ENCODE measurements at places on chromosomes 7 and 10.

DNA sequence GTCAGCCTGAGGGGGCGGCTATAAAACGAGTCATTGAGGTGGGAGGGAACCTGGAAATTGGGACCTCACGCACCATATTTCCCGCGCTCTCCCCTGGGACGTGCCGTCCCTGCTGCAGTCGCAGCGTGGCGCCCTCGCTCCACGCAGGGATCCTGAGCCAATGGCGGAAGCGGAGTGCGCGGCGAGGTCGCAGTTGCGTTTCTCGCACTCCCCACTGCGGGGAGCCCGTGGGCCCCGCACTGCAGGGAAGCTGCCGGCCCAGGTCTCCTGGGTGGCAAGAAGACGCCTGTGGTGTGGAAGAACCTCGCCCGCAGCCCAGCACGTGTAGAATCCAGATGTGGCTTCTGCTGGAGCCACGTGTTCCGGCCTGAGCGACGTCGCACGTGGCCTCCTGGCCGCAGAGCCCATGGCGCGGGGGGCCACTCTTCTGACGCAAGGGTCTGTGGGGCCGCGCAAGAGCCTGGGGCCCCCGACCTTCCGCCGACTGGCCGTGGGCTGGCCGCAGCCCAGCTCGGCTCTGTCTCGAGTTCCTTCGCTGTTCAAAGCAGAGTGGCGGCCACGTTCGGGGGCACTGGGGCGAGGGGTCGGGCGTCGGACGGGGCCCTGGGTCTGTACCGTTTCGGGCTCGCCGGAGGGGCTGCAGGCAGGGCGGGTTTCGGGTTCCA lies 26.4 kb downstream of the HIF1AN start:
- DNase-seq: peak; percentile 38

- no peak for DNase-seq
Observed at GRCh38 chr10:6423004-6423403, 157.1 kb downstream of the PRKCQ start.

GRCh38 chr10:108696792-108697477 lies 1226.4 kb downstream of the XPNPEP1 start:
- no peak for DNase-seq

DNA sequence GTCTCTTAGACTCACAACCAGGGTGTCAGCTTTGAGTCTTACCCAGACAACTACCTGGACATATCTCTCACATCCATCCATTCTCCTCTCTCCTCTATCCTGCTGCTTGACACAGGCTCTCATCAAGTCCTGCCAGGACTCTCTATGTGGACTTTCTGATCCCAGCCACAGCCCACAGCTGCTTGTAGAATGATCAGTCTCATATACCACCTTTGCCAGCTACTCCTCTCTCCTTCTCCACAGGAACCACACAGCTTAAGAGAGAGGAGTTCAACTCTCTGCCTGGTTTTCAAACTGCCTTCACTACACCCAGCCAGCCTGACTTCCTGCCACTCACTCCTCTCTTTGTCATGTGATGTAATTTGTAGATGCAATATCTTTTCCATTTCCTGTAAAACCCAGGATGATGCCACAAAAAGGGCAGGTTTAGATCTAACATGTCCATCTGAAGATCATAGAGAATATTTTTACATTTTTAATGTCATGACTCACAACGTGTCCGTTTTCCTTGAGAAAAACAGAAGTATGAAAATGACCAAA lies 154.0 kb downstream of the RAB11FIP2 start:
- DNase-seq: no peak

GRCh38 chr10:103069453-103070331 lies 123.4 kb downstream of the NT5C2 start:
- peak; percentile 36 for DNase-seq

DNA sequence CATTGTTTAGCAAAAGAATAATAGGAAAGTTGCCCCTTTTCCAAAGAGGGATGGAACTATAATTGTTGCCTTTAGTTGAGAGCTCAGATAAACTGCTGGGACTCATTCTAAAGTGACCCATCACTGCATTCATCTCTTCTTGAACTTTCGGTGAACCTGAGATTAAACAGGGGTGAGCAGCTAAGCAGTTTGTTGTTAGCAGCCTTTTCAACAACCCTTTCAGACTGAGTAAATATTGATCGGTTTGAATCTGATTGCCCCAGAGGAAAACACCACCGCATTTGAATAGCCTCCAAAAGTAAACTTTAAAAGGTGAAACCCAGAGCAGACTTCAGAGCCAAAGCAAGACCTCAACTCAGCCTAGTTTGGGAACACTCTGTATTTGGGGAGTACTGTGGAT lies 4.7 kb downstream of the HOXA1 start:
- no peak for DNase-seq

DNA sequence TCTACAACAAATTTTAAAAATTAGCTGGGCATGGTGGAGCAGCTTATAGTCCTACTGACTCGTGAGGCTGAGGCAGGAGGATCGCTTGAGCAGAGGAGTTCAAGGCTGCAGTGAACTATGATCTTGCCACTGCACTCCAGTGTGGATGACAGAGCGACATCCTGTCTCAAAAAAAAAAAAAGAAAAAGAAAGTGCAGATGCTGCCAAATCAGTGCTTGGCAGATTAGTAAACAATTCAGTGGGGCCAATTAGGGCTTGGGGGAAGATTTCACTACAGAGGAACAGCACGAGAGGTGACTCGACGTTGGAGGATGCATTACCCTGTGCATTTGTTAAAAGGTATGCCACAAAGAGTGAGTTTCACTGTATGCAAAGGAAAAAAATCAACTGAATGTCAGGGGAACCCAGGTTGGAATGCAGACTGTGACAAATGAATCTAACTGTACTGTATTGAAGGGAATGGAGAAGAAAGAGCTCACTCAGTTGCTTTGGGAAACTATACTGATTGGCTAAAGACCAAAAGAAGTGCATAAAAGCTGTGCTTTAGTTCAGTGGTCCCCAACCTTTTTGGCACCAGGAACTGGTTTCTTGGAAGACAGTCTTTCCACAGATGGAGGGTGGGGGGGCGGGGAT lies 31.6 kb downstream of the GARIN1A start:
- no peak for DNase-seq

- DNase-seq: no peak
Observed at GRCh38 chr10:8520382-8520781, 465.9 kb downstream of the GATA3 start.

Measured in left ventricle myocardium inferior (tissue), 1 donor.